ENCODE measurements at places on chromosomes 11 and 22.

DNA sequence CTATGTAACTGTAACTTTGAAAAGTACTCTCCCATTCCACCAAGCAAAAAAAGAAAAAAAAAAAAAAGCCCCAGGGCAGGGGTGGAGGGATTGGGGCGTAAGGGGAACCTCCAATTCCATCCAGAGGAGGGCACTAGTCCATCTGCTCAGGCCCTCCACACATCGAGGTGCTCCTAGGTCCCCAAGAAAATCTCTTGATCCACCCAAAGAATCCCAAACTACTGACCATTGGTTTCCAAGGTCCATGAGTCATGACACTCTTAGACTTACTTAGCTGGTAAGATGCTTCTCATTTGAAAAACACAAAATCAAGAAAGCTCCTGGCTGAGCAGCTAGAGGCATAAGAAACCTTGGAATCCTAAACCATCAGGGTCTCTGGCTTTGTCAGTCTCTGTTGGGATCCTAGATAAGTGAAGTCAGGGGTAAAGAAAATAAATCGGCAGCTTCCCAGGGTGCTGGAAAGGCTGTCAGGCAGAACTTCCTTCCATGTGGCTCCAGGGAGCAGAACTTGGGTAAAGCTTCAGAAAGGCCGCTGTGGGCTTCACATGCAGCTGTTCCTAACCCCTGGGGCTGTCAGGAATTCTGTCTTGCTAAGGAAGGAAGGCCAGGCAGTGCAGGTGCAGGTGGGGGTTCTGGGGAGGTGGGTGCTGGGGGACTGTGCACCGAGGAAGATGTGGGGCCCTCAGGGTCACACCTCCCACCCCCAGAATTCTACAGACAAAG is 49.4 kb upstream of the ADA2 start:
- DNase-seq = peak; percentile 57

GRCh38 chr11:45379162-45379863 is 93.2 kb upstream of the SYT13 start:
- DNase-seq = no peak

- DNase-seq = no peak
Observed at GRCh38 chr22:39298241-39298987, 21.0 kb downstream of the RPL3 start.

- DNase-seq = no peak
Observed at GRCh38 chr11:116643521-116643920, 129.3 kb downstream of the BUD13 start.

DNA sequence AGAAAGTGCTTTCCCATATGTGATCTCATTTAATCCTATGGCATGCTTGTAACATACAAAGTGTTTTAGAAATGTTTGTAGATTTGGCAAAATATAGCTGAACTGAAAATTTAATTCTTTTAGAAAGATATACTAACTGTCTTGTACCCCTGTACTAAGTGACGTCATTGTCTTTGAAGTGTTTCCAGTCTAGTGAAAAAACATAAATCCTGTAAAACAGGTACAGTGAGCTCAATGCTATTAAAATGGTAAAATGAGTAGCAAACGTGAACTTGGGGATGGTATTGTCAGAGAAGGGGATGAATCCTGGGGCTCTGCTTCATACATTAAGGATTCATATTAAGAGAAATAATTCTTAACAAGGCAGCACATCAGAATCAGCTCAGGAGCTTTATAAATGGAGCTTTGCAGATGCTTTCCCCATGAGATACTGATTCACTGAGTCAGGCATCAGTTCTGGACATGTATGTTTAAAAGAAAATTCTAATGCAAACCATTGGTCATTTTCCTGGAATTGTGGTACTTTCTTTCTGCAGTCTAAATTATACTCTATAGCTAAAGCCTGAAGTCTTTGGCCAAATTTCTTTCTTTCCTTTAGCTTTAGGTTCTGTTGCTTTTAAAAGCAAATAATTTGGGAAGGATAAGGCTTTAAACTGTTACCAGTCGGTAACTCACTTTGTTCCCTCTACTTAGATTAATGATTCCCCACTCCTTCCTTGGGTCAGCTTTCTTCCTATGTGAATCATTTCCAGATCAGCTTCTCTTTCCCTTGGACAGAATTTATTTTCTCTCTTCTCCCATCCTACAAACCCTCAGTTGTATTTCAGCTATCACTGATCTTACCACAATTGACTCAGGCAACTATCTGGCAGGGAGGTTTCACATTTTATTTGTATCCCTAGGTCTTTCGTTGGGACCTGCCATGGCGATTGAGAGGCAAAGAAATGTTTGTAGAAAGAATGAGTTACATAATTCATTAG is 57.5 kb upstream of the DDI1 start:
- no peak for DNase-seq

DNA sequence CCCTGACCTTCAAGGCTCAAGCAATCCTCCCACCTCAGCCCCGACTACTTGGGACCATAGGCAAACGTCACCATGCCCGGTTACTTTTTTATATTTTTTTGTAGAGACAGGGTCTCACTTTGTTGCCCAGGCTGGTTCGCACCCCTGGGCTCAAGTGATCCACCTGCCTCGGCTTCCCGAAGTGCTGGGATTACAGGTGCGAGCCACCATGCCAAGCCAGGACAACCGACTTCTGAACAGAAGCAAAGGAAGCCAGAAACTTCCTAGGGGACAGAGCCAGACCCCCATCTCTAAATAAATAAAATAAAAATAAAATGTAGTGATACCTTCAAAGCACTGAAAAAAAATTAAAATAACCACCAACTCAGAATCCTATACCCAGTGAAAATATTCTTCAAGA is 26.4 kb downstream of the C11orf58 start:
- DNase-seq = no peak

DNA sequence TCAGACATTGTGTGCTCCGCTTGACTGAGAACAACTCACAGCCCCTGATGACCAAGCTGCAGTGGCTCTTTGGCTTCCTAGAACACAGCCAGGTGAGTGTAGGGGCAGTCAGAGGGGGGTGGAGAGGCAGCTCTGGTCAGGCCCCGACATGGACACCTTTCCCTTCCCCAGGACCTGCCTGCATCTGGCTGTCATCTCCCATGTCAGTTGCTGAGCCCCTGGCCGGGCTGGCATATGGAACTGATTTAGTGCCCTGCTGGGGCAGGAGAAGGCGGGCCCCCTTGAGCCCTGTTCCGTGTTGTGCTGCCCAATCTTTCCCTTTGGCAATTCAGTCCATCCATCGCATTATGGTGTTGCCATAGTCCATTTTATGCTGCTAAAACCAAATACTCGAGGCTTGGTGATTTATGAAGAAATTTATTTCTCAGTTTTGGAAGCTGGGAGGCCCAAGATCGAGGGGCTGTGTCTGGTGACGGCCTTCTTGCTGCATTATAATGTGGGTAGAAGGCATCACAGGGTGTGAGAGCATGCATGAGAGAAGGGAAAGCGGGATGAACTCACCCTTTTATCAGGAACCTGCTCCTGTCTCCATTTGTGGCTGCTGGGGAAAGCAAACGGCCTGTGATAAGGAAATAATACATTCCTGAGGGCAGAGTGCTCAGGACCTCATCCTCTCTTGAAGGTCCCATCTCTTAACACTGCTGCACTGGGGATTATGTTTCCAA is 19.0 kb downstream of the USP35 start:
- no peak for DNase-seq

DNA sequence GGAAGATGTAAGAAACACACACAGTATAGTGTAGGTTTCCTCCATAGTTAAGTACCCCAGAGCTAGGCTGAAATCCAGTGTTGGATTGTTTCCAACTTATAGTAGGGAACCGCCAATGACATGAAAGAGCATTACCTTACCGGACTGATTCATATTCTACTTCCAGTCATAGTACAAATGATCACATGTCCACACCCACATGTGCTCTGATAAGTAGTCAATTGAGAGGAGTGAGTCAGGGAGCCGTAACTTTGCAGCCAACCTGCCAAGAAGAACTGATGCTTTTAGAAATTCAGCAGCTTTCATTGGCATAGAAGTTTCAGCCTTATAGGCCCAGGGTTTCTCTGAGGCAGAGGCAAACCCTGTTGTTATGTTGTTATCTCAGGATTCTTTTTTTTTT is 240.6 kb downstream of the ETS1 start:
- DNase-seq = no peak

- DNase-seq = peak; percentile 87
Observed at GRCh38 chr22:26461188-26461810, 22.3 kb downstream of the HPS4 start.

GRCh38 chr11:102012946-102013345 is 34.3 kb upstream of the CFAP300 start:
- DNase-seq = no peak

DNA sequence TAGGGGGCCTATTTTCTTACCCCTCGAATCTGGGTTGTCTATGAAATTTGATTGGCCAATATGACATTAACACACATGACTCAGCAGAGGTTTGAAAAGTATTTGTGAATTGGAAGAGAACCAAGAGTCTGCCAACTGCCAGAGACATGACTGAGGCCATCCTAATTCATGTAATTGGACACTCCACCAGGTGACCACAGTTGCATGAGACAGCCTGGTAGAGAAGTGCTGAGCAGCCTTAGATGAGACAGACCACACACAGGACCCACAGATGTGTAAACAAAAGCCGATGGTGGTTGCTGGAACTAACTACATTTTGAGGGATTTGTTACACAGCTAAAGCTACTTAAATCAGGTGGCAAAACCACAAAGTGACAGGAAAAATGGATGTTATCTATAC is 855 bp upstream of the MS4A5 start:
- no peak for DNase-seq

GRCh38 chr11:76596652-76597051 is 73.9 kb downstream of the LRRC32 start:
- DNase-seq = peak; percentile 26

- peak; percentile 66 for DNase-seq
Observed at GRCh38 chr11:123653827-123654565, 428 bp downstream of the SCN3B start.

- no peak for DNase-seq
Observed at GRCh38 chr22:22025320-22026156, 43.0 kb upstream of the TOP3B start.

DNA sequence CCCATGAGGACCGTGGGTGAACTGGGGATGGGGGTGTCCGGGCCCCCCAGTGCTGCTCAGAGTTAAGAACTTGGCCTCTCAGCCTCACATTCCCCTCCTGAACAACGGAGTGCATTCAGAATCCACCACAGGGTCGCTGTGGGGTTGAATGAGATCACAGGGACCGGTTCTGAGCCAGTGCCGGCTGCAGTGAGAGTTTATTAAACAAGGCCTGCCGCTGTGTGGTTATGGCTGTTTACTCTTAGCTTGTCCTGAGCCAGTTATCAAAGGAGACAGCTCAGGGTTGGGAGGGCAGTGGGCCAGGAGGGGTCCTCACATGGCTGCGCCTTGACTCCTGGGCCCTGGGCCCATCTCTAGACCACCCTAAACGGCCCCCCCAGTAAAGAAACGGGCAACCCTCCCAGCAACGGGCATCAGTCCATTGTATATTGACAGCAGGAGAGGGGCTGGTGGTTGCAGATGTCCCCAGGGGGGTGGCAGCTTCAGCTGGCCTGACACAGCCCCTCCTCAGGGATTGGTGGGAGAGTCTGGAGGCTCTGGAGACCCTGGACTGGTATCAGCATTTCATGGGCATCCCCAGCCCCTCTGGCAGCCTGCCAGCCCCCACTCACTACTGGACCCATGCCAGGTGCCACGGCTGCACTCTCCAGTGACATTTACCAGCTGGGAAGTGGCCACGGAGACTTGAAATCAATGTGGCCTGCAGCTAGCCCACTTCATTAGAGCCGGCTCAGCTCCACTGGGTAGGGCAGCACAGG is 15.1 kb upstream of the CABP7 start:
- DNase-seq = no peak

- DNase-seq = no peak
Observed at GRCh38 chr11:75219869-75220268, 20.7 kb upstream of the TPBGL start.

GRCh38 chr11:3946455-3947017 is 91.1 kb downstream of the STIM1 start:
- DNase-seq = no peak

GRCh38 chr11:62858201-62858600 is 18.8 kb upstream of the WDR74 start:
- no peak for DNase-seq

DNA sequence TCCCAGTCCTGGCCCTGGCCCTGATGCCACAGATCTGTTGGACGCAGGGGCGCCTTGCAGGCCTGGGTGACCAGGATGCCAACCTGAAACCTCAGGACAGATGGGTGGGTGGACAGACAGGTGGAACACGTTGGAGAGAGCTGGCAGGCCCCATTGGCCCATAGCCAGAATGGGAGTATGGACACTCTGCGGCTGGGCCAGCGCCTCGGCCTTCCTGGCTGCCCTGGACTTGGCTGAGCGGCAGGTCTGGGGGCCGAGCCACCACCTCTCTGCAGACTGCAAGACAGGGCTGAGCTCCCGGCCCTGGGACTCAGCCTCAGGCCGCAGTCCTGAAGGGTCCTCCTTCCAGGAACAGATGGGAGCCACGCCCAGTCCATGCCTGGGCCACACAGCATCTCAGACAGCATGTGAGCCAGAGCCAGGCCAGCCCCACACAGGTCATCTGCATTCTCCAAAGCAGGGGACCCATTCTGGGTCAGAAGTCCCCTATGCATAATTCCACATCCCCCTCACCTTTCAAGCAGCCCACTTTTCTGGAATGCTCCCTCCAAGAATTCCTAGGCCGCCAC is 14.1 kb downstream of the WNT7B start:
- no peak for DNase-seq

- no peak for DNase-seq
Observed at GRCh38 chr11:115767047-115767802, 263.0 kb upstream of the CADM1 start.

GRCh38 chr11:62132689-62133293 is 9.0 kb downstream of the INCENP start:
- no peak for DNase-seq

DNA sequence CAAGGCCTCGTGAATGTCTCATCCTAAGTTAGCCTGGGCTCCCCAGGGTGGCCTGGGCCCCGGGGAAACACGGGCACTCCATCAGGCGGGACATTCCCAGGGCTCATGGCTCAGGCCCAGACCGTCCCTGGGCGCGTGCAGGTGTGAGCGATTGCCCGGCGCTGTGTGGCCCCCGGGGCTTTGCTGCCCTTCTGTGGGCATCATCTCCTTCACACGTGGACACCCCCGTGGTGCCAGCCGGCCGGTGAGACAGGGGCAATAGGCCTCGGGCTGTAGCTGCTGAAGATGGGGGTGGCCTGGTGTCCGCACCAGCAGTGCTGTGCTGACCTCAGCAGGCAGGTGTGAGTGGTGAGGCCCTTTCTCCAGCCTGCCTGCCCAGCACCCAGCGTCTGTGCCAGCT is 4.6 kb upstream of the SELENOO start:
- DNase-seq = no peak

- DNase-seq = no peak
Observed at GRCh38 chr11:39462506-39462905, 1996.9 kb downstream of the LRRC4C start.

GRCh38 chr11:6618117-6619003 is 862 bp downstream of the TPP1 start:
- DNase-seq = no peak

DNA sequence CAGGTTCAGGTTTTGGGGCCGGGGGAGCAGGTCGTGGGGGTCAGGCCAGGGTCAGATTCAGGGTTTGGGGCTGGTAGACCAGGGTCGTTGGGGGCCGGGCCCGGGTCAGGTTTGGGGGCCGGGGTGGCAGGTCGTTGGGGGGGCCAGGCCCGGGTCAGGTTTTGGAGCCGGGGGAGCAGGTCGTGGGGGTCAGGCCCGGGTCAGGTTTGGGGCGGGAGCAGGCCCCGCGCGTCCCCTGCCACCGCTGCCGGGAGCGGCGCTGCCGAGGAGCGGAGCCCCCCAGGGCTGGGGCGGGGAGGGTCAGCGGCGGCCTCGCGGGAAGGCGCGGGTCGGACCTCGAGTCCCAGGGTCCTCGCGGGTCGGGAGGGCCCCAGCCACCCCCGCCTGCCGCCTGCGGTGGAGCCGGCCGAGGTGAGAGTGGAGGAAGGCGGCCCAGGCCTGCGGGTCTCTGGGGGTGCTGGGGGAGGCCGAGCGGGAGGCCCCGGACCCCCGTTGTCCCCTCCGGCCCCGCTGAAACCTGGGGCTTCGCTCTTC is 535 bp downstream of the TRABD start:
- DNase-seq = no peak

Measured in H9 (cell line).